Ascending aorta (tissue), 2 donors: ENCODE measurements at places on chromosomes 11 and 22.

- no peak for DNase-seq
Measured at GRCh38 chr22:25377699-25378098, 158.3 kb downstream of the CRYBB2 start.

GRCh38 chr11:120001178-120002090 lies 136.5 kb downstream of the TRIM29 start:
- no peak for DNase-seq

- DNase-seq, result no peak
Measured at GRCh38 chr11:36724742-36725385, 126.8 kb upstream of the RAG2 start.

- DNase-seq, result no peak
Measured at GRCh38 chr11:80838153-80838552, 1397.3 kb upstream of the TENM4 start.

GRCh38 chr22:17890245-17890671 lies 116.0 kb upstream of the BID start:
- no peak for DNase-seq

- no peak for DNase-seq
Measured at GRCh38 chr11:71418643-71419042, 29.6 kb downstream of the DHCR7 start.

DNA sequence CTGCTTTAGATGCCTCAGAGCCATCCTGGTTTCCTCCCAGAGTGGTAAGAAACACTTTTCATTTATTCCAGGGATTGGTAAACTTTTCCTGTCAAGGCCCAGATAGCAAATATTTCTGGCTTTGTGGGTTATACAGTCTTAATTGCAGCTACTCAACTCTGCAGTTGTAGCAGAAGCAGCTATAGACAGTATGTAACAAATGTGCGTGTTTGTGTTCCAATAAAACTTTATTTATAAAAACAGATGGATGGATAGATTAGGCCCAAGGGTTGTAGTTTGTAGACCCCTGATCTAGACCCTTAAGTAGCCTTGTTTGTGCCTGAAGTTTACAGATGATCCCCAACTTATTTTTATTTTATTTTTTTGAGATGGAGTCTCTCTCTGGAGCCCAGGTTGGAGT lies 17.9 kb downstream of the NNMT start:
- DNase-seq, result no peak

DNA sequence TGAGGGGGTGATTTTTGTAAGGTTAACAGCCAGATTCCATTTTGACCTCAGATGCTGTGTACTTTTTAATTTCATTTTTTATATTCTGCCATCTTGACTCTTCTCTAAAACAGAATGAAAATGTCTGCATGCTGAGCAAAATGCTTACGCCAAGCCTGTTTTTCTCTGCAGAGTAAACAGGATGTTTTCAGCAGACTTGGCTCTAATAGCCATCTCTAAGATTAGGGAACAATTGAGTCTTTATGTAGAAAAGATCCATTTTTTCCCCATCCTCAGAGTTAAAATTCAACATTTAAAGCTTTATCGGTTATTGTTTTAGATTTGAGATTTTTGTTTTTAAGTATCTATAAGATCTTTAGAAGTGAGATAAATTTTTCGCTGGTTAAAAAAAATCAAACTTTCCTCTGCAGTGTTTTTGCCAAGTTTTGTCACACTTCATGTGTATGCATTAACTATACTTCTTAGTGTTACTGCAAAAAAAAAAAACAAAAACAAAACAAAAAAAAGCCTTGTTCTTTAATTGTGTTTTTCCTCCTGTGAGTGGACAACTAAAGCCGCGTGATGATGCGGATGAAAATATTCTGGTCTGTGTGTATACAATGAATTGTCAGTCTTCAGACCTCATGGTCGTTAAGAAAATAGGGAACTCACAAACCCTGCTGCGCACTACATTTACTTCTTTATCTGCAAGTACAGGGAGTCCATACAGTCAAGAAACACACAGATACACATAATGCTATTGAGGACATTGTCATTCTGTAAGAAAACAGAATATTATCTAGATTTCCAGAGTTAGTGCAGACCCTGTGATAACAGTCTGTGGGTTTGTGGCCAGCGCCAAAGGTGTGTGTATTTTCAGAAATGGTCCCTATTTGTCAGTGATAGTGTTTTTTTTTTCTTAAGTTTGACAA lies 17.5 kb upstream of the ADSL start:
- no peak for DNase-seq

GRCh38 chr22:24137595-24137994 lies 43.7 kb upstream of the SUSD2 start:
- no peak for DNase-seq

DNA sequence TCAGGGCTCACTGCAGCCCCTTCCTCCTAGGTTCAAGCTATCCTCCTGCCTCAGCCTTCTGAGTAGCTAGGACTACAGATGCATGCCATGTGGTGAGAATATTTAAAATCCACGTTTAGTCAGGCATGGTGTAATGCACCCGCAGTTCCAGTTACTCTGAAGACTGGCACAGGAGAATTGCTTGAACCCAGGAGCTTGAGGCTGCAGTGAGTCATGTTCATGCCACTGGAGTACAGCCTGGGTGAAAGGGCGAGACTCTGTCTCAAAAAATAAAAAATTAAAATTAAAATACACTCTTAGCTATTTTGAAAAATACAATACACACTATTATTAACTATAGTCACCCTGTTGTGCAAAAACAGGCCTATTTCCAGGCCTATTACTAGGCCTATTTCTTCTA lies 38.4 kb downstream of the NOX4 start:
- no peak for DNase-seq

- DNase-seq, result no peak
Measured at GRCh38 chr11:74773476-74773875, 24.8 kb downstream of the RNF169 start.

GRCh38 chr11:88697139-88697538 lies 359.6 kb upstream of the CTSC start:
- no peak for DNase-seq

DNA sequence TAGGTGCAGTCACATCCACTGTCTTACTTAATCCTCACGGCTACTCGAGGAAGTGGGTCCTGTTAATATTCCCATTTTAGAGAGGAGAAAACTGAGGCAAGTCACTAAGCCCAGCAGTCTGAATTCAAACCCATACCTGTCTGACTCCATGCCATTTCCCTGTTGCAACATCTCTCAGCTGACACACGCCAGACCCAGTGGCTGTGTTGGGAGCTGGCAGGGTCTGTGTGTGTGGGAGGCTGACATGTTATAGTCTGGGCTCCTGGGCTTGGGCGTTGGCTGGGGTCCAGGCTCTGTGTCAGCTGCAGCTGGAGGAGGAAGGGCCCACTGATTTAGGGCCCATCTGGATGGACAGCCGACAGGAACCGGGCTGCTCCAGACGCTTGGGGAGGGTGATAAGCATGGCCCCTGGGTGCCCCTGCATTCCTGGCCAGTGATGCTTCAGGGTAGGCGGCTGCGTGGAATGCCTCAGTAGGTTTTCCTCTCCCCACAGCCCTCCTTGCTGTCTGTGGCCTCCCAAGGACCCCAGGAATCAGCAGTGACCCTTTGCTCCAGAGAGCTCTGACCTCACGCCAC lies 562.5 kb downstream of the MN1 start:
- peak; percentile 54 for DNase-seq

DNA sequence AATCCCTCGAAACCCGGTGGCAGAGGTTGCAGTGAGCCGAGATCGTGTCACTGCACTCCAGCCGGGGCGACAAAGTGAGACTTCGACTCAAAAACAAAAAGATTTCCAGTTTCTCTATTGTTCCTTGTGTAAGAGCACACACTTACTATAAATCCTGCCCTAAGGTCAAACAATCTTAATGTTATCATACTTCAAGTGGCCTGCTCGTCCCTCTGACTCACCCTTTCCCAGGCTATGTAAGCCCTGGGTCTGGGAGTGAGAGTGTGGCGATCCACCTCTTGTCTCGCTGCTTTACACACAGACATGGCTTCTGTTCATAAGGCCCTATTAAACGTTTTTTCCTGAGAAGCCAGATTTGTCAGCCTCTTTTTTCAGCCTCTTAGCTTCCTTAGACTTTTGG lies 24.4 kb upstream of the A4GALT start:
- no peak for DNase-seq

DNA sequence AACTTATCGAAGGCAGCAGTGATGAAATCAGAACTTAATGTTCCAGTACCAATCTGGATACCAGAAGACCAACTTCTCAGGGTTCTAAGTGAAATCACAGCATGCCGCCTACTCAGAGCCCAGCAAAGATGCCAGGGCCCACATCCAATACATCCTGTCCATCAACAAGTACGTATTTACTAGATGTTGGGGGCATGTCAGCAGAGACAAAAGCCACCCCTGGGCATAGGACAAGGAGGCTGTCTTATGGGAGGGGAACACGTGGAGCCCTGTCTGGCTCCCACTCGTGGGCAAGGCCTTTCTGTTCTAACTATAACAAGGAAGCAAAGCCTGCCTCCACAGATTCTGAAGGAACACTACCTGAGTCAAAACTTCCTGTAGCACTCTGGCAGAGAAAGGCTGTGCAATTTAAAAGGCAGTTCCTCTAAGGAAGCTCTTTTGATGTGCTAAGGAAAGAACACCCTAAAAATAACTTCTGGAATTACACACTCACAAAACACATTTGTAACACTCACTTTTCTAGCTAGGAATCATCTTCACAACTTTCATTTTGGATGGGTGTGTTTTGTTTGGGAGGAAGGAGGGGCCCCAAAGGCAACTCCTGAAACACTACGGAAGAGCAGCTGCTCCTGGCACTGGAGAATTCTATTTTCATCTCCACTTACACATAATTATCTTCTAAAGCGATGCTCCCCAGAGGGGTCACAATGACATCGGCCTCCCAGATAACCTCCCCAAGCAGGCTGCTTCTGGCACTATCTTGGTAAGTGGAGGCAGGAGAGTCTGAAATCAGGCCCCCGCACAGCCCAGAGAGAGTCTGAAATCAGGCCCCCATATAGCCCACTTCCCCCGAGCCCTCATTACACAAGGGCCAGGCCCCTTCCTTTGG lies 14.2 kb downstream of the SMCO4 start:
- no peak for DNase-seq

- DNase-seq, result no peak
Measured at GRCh38 chr22:49956914-49957825, 3.4 kb upstream of the PIM3 start.

DNA sequence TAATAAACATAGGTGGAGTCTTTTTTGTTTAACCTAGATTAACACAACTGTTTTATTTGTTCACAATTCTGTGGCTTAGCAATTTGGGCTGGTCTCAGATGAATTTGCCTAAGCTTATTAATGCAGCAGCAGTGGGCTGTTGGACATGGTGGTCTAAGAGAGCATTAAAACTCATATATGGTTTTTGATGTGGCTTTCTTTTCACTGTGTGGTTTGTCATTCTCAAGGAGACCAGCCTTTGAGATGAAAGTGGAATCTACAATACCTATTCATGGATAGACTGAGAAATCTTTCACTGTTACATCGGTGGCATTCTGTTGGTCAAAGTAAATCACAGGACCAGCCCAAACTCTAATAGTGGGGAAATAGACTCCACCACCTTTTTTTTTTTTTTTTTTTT lies 39.6 kb downstream of the CUL5 start:
- no peak for DNase-seq

- no peak for DNase-seq
Measured at GRCh38 chr11:87803748-87804147, 371.5 kb downstream of the RAB38 start.

DNA sequence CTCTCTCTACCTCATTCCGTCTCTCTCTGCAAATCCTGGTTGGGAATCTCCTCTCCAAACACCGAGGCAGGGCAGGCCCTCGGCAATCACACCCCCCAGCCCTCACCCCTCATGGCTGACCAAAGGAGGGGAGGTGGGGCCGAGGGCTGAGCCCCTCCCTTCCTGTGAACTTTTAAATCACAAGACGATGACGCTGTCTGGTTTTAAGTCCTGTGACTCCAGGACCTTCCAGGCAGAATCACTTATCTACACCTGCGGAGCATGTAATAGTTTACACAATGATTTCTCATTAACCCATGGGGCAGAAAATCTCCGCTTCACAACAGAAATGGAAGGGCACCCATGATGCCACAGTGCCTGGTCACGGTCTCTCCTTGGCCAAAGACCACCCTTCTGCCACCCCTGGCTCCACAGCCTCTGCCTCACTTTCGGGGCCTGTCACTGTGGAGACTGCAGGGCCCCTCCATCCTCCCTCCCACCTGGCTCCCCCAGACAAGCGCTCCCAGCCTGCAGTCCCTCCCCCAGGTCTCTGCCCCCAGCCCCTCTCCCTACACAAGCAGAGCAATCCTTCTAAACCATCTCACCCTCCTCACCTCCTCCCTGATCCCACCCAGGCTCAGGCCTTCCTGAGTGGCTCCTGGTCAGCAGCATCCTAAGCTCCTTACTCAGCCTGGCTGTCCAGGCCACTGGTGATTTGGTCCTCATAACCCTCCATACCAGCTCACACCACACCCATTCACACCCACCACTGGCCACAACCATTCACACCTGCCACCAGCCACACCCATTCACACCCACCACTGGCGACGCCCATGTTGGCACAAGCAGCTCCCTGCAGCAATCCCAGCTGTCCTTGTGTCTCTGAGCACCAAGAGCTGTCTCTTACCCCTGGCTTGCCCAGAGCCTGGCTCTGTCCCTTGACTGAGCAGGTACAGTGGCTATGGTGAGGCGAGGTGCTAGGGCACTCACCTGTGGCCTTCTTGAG lies 30.7 kb upstream of the ARFGAP3 start:
- no peak for DNase-seq

- no peak for DNase-seq
Measured at GRCh38 chr11:2742201-2742600, 42.4 kb upstream of the KCNQ1OT1 start.

GRCh38 chr22:17347724-17348123 lies 21.5 kb upstream of the CECR2 start:
- no peak for DNase-seq

DNA sequence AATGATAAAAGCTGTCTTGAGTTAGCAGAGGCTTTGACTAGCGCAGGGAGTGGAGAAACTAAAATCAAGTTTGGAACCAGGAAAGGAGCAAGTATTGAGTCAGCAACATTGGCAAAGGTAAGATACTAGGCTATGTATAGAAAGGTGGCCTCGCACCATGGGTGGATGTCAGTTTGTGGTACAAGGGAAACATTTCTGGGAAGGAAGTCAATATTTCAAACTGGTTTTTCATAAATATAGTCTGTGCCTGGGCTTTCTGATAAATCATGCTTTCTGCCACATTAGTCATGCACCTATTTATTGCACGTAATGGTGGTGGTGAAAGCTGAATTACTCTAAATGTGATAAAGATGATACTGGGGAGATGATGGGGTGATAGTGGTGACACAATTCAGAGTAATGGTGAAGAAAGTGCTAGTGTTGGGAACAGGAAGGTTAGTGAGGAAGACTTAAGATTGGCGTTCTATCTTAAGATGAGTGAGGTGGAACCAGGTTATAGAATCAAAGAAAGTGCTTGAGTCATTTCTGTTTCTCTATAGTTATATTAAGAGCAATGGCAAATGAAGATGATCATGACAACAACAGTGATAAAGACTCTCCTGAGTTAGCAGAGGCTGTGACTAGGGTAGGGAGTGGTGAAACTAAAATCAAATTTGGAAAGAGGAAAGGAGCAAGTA lies 729.0 kb downstream of the FAM181B start:
- DNase-seq, result no peak

GRCh38 chr11:16352707-16353106 lies 3.6 kb downstream of the SOX6 start:
- no peak for DNase-seq
